ENCODE measurements at places on chromosomes 2 and 18.

DNA sequence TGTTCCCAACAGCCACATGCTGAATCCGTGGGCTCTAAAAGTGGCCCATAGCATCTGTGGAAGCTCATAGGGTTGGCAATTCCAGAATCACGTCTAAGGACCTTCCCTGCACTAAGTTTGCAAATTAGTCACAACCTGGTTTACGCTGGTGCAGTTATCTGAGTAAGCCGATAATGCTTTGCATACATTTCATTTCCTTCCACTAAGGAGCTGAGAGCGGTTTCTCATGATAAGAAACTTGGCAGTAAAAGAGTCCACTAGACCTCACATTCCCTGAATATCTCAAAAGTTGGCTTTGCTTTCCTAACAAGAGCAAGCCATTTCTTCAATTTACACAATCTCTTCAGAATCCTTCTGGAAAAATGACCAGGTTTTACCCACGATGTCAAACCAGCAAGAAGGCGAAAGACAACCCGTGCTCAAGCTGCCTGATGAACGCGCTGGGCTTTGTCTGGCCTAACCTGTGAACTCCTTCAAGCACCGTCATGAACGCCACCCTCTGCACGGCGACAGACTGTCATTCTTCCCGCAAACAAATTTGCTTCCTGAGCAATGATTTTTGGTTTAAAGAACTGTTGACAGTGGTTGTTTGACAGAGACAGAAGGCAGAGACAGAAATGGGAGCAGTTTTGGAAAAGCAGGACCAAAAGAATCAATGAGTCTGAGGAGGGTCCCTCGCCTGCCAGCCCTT, 73.0 kb upstream of the COPS8 start:
- DNase-seq: no peak

GRCh38 chr2:69983392-69983966, 22.0 kb upstream of the ASPRV1 start:
- no peak for DNase-seq

- no peak for DNase-seq
These were observed 220.8 kb upstream of the HDAC4 start for GRCh38 chr2:239621611-239622010.

DNA sequence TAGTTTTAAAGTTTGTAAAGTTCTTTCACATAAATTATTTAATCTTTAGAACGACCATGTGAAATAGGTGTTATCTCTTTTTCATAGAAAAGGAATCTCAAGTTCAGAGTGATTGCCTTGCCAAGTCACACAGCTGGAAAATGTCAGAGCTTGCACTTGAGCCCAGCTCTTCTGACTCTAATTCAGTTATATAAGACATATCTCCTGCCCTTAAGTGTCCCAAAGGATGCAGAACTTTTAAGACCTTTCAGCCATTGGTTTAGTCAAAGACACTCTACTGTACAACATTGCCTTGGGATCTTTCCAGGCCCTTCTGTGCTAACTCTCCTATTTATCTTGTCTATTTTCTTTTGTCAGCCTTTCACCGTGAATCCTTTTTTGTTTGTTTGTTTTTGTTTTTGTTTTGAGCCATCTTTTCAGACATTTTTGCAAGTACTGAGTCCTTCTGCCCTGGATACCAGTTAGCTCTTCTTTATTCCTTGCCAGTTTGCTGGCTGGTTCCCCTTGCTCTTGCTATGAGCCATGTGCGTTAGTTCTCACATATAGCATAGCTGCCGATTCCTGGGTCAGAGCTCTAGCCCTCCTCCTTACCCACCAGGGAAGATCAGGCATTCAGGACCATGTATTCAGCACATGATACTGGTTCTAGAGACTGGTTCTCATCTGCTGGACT, 160.0 kb upstream of the MYO3B start:
- no peak for DNase-seq

Data from stimulated activated CD4-positive, alpha-beta T cell treated with anti-CD3 and anti-CD28 coated beads, Interleukin-12 subunit alpha, Interleukin-12 subunit beta, amount 100 ng/mL, for 24 hours (primary cell).